NCI-H2171 (cell line): ENCODE measurements at places on chromosomes 1 and 21.

- peak; percentile 94 for DNase-seq
Observed at GRCh38 chr1:182616130-182617013, 12.2 kb upstream of the RGS16 start.

- no peak for DNase-seq
Observed at GRCh38 chr1:3668585-3669300, 16.4 kb downstream of the TP73 start.

DNA sequence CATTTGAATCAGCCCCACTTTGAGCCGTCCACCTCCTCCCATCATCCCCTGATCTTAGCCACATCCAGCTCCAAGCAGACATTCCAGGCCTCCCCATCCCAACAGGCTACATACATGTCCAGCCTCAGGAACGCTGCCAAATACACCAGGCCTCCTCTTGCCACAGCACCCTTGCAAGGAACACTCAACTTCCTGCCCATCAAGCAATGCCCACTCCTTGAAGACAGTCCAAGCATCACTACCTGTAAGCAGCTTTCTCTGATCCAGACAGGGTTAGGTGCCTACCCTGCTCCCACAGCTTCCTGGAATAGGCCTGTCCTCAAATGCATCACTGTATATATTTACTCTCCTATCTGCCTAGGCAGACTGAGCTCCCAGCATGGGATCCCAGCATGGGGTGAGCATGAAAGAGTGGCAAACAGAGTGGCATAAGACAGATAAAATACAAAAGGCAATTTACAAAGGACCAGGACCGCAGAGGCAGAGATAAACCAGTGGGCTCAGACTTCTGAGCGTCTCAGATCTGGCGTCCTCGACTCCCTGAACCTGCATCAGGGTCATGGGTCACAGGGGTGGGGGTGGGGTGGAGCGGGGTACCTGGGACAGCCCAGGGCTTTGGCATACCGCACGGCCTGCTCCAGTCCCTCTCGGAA, 816 bp downstream of the HYI start:
- DNase-seq = no peak

GRCh38 chr1:101738475-101738874, 258.3 kb downstream of the OLFM3 start:
- DNase-seq = no peak

DNA sequence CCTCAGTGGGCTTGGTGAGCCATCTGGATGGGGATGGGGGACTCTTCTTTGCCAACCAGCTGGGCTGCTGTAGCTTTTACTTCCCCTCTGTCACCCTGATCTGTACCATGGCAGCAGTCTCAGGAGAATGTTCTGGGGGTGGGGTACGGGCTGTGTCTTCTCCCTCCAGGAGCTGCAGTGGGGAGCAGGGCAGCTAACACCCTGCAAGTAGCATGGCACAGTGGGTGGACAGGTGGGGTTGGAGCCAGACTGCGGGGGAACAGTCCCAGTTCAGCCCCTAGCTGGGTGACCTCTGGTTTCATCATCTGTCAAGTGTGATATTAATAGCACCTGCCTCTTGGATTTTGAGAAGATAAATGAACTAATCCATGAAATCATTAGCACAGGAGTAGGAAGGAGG, 3.1 kb downstream of the NFASC start:
- DNase-seq = no peak

- no peak for DNase-seq
Observed at GRCh38 chr1:77065693-77066342, 153.4 kb downstream of the PIGK start.

DNA sequence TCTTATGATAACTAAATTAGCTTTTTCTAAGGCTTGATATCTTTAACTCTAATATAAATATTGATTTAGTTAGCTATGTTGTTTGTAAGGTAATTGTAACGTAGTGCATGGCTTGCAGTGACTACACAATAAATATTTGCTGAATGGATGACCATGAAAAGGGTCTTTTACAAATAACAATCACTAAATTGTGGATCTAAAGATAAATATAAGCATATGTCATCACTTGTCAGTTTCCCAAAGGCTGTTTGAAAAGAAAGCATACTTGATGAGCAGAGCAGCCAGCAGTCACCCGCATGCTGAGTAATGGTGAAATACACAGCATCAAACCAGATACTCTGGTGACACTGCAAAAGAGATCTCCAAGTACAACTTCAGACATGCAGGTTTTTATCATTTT, 92.5 kb upstream of the FMN2 start:
- DNase-seq = no peak

GRCh38 chr1:156942176-156942575, 21.7 kb downstream of the LRRC71 start:
- DNase-seq = no peak

GRCh38 chr1:24551290-24551959, 4.5 kb upstream of the NCMAP start:
- no peak for DNase-seq

DNA sequence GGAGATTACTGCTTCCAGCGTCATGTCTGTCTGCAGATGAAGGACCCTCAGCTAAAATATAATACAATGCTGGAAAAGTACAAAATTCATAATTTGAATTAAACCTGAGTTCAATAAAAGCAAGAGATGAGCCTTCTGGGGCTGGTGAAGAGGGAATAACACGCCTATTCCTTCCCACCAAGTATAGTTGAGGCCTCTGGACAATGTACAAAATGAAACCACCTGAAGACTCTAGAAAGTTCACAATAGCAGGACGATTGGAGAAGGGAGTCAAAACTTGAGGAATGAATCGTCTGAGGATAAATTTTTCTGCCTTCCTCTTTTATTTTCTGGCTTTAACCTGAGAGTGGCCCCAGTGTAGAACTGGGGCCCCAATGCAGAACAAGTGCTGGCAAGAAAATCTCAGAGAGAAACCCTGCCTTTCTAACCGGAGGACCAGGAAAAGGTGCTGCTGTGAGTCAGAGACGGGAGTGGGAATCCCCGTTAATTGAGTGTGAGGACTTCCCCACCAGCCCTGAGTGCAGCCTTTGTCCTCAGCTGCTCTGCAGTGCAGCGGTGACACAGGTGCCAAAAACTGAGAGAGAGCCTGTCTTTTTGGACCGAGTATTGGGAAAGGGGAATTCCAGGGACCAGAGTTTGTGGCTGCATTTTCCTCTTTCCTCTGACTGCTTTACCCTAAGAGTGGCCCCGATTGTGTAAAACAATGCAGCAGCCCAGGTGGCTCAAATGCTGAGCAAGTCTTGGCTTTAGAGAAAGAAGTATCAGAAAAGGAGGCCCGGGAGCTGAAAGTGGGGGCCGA, 264.9 kb downstream of the DYRK1A start:
- DNase-seq = no peak

DNA sequence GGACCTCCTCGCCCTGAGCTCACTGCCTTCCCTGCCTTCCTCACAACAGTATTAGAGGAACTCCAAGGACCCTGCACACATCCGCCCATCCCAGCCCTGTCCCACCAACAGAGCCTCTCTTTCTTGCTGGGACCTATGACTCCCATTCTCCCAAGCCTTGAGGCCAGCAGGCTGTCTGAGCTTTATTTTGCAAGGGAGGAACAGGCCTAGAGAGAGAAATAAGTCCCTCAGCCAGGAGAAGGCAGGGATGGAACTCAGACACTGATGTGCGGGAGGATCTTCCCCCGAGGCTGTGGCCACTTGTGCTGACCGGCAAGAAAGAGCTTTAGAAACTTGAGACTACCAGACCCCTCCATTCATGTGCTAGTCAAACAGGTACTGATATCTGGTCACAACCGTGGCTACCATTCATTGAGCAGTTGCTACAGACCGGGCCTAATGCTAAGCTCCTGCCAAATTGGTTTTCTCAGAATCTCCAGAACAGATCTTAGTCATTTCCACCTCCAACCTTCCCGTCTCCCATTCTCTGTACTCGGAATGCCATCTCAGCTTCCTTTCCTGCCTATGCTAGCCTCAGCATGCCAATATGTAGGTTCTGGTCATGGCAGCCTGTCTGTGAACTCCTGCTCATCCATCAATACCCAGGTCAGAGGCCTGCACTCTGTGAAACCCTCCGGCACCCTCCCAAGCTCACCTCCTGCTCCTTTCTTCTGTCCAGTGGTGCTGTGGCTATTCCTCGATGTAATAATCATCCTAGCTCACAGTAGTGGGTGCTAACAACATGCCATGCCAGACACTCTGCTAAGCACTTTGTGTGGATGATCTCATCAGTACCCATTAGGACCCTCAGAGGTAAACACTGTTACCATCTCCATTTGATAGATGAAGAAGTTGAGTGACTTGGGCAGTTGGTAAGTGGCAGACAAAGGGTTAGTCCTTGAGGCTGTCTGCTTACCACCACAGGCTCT, 3.8 kb downstream of the TMEM54 start:
- no peak for DNase-seq

- no peak for DNase-seq
Observed at GRCh38 chr1:176829261-176829660, 335.3 kb downstream of the ASTN1 start.

GRCh38 chr21:19950347-19950746, 1047.9 kb upstream of the NCAM2 start:
- DNase-seq = no peak

GRCh38 chr1:12708396-12709090, 7.4 kb upstream of the AADACL3 start:
- DNase-seq = no peak

GRCh38 chr1:91883470-91883869, 2.5 kb downstream of the TGFBR3 start:
- no peak for DNase-seq

DNA sequence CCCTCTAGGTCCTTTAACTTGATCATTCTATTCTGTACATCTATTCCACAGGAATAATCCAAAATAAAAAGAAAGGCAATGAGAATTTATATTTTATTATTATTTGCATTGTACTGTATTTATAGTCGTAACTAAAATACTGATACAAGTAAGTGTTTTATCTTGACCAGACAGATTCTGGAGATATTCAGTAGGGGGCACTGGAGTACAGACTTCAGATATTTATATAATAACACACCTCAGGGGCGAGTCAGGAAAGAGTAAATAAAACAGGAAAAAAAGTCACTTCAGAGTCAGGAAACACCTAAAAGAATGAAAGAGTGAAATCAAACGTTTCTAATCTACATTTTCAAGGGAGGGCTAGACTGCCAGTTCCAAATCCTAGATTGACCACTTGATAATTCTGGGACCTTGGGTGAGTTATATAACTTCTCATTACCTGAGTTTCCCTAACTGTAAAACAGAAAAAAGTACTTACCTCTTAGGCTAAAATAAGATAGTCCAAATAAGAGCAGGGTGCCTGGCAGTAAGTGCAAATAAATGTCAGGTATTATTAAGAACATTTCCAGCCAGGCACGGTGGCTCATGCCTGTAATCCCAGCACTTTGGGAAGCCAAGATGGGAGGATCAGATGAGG, 31.1 kb upstream of the MTF1 start:
- DNase-seq = no peak

DNA sequence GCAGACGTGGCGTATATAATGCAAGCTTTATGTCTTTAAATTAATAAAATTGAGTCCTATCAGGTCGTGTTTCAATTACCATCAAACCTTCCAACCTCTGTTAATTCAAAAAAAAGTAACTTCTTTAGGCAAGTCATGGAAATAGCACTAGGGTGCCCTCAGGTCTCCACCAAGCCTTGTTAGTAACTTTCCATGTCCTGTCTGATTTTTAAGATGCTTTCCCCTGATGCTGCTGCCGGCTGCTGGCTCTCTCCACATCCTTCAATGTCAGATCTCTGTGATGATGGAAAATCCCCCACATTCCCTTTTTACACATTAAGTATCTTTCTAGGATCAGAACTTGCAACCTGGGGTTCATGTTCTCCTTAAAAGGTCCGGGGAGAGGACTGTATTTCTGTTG, 3.0 kb downstream of the ERG start:
- DNase-seq = no peak

- no peak for DNase-seq
Observed at GRCh38 chr1:54945393-54945936, 35.0 kb upstream of the TMEM61 start.

DNA sequence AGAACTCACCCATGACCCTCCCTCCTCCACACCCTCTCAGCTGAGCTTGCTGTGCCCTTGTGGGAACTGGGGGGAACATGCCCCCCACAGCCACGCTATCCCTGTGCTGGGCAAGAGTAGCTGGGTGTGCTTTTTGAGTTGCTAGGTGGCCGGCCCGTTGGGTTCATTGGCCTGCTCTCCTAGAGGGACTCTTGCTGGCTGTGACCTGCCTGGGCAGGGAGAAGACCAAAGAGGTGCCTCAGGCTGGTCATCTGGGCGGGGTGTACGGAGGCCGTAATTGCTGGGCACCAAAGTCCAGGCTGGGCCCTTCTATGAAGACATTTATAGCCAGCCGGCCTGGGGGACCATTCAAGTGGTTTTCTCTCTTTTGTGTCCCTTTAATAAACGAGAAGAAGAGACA, 138.3 kb upstream of the ZBTB40 start:
- no peak for DNase-seq

GRCh38 chr1:111471012-111471411, 2.8 kb upstream of the C1orf162 start:
- DNase-seq = no peak

GRCh38 chr1:17128361-17128760, 9.1 kb upstream of the PADI2 start:
- no peak for DNase-seq

DNA sequence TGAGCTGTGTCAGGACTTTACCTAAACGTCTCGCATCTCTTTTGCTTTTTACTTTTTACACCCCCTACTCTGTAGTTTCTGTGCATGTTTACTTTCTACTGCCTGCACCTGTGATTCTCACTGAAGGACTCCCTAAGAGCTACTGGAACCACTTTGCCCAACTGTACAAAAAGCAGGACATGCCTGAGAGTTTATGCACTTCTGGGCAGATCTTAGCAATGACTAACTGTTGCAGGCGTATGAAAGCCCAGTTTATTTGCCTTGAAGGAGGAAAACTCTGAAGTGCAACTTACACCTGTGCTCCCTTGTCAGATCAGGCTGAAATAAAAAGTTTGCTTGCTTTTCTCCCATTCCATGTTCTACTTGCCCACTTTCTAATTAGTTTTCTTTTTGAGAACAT, 467.0 kb upstream of the USP24 start:
- DNase-seq = no peak

DNA sequence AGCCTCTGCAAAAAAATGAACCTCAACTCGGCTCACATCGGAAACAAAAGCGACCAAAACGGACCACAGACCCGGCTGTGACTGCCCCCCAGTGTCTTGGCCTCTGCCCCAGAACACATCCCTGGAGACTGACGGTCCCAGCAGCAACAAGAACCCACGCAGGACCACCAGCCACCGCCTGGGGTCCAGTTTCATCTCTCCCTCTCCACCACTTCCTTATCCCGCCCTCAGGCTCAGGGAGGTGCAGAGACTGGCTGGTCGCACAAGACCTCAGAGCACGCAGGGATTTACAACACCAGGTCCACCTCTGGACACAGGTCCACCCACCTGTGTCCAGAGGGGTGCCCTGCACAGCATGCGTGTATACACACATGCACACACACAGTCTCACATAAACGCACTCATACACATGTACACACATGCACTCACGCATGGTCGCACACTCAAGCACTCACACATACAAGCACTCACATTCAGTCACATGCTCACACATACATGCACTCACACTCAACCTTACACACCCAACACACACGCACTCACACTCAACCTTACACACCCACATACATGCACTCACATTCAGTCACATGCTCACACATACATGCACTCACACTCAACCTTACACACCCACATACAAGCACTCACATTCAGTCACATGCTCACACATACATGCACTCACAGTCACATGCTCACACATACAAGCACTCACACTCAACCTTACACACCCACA, 18.6 kb upstream of the TMEM52 start:
- DNase-seq = no peak

- DNase-seq = no peak
Observed at GRCh38 chr1:99648107-99648506, 2.2 kb downstream of the PALMD start.
